ENCODE measurements at places on chromosomes 5 and 9. TPM values are rescaled to one million over a fixed set of nuclear protein-coding genes. Genes with fewer than 3 reads are reported as not detected.

DNA sequence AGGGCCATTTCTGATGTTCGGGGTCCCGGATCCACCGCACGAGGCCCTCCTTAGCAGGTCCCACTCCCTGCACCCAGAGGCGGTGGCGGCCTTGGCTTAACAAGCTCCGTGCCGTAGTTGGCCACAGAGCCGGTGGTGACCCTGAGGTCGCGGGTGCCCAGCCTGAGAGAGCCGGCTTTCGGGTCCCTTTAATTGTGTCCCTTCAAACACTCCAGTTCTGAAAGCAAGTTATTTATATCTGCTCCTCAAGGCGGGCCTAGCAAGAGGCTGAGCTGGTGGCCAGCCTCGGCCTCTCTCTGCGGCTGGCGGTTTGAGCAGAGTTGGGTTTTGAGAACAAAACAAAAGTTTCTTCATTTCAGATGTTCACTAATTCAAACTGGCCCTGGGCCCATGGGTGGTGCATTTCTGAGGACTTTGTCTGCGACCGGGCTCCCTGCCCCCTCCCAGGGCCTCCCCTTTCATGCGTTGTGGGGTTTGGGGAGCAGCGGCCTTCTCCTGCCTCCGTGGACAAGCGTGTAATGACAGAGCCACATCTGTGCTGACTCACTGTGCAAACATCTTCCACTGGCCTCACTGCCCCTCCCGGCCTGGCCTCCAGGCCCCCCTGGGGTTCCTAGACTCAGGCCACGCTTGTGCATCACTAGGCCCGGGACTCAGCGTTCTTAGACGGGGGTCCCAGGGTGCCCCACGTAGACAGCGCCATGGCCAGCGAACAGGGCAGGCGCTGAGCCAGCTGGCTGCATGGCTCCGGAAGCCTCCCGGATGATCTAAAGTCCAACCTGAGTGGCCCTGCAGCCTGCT is 49.4 kb upstream of the COL5A1 start:
- H3K27ac ChIP-seq = no peak overlapping the region
- no peaks in the 10 kb centered on the region for H3K4me1 ChIP-seq
- peaks cover 11% of the 10 kb centered on the region for H3K27me3 ChIP-seq
- no peak for DNase-seq

Gene CER1
- polyA plus RNA-seq = not detected

GRCh38 chr5:122173474-122174415 is 44.4 kb downstream of the ZNF474 start:
- H3K4me3 ChIP-seq = no peak overlapping the region
- H3K27me3 ChIP-seq = no peaks in the 10 kb centered on the region
- no peaks in the 10 kb centered on the region for H3K36me3 ChIP-seq
- no peaks in the 10 kb centered on the region for H3K4me1 ChIP-seq
- no peak overlapping the region for H3K27ac ChIP-seq

DNA sequence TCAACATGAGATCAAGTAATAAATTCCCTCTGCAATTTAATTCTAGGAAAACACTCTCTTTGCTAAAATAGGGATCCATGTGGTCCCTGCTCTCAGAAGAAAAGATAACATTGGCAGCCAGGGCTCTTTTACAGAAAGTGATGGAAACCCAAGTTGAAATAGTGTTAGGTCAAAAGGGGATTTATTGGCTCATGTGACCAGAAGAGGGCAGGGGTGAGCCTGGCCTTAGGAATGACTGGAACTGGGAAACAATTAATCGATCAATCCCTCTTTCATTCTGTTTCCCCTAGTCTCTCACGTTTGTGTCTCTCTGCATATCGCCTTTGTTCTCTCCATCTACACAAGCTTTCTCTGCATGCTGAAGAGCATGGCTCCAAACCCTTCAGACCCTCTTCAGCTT is 58.3 kb upstream of the ALDH1B1 start:
- no peak overlapping the region for H3K27ac ChIP-seq
- no peaks in the 10 kb centered on the region for H3K4me1 ChIP-seq
- H3K27me3 ChIP-seq = peaks cover 8% of the 10 kb centered on the region
- DNase-seq = no peak
- no peaks in the 10 kb centered on the region for H3K36me3 ChIP-seq
- H3K4me3 ChIP-seq = no peak overlapping the region

Gene PPP3R2
- not detected for polyA plus RNA-seq

Gene SLC36A3
- polyA plus RNA-seq = not detected

- no peak for DNase-seq
- H3K27ac ChIP-seq = no peak overlapping the region
- H3K4me3 ChIP-seq = no peak overlapping the region
- H3K27me3 ChIP-seq = no peaks in the 10 kb centered on the region
- H3K36me3 ChIP-seq = no peaks in the 10 kb centered on the region
These were observed 254.2 kb downstream of the SYK start for GRCh38 chr9:91055845-91056244.

DNA sequence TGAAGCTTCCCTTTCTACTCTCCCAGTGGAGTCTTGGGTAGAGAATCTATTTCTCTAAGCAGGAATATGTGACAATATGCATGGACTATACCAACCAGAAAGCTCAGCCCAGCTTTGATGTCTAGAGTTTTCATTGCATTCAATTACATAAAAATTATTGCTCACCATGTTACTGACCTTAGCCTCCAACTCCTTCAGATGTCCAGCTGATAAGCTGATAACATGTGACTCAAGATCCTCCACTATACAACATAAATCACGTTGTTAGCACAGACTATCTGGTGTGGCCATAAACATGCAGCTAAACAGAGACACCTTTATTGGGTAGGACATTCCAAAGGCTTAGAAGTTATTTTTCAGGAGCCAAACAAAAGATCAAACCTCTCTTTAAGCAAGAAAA is 1168.2 kb downstream of the CDH12 start:
- no peak for DNase-seq
- H3K27ac ChIP-seq = no peak overlapping the region
- H3K4me1 ChIP-seq = peaks cover 22% of the 10 kb centered on the region
- no peaks in the 10 kb centered on the region for H3K36me3 ChIP-seq
- no peaks in the 10 kb centered on the region for H3K27me3 ChIP-seq
- no peak overlapping the region for H3K4me3 ChIP-seq

DNA sequence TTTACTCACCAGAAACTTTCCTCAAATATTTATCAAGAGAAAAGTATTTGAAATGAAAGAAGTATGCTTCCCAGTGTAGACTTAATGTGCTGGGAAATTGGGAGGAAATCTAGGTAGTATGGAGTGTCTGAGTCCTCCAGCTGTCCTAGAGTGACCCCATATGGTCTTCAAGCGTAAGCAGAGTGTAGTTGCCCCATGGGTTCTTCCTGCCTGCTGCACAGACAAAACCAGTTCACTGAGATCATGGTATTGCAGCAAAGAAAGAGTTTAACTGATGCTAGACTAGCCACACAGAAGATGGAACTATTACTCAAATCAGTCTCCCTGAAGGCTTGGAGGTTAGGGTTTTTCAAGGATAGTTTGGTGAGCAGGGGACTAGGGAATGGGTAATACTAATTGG is 114.9 kb upstream of the PRLR start:
- no peak overlapping the region for H3K4me3 ChIP-seq
- no peaks in the 10 kb centered on the region for H3K4me1 ChIP-seq
- H3K27ac ChIP-seq = no peak overlapping the region
- no peak for DNase-seq

- peaks cover 8% of the 10 kb centered on the region for H3K4me1 ChIP-seq
- no peak for DNase-seq
- peak overlapping the region; percentile 64 for H3K4me3 ChIP-seq
- H3K36me3 ChIP-seq = no peaks in the 10 kb centered on the region
These were observed 724 bp downstream of the NR2F1-AS1 start for GRCh38 chr5:93580063-93580926.

DNA sequence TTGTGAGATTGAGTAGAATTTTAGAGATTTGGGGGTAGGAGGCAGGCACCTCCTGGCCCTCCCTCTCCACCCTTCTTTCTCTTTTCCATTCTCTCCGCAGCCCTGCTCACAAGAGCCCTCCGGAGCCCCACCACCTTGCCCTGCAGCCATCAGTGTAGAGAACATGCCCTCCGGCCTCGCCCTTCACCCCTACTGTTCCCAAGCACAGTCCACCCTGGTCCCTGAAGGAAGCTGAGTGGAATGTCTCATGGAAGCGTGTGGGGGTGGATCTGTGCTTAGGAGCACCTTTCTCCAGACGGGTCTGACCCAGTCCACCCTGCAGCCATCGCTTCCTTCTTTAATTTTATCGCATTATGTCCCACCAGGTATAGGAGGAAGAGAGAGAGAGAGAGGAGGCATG is 267.1 kb downstream of the NSG2 start:
- H3K27ac ChIP-seq = no peak overlapping the region
- H3K36me3 ChIP-seq = no peaks in the 10 kb centered on the region
- peaks cover 6% of the 10 kb centered on the region for H3K27me3 ChIP-seq
- no peak for DNase-seq

GRCh38 chr5:2633992-2634391 is 117.5 kb downstream of the IRX2 start:
- no peak overlapping the region for H3K4me3 ChIP-seq
- DNase-seq = no peak
- H3K27me3 ChIP-seq = no peaks in the 10 kb centered on the region
- no peaks in the 10 kb centered on the region for H3K36me3 ChIP-seq
- H3K4me1 ChIP-seq = no peaks in the 10 kb centered on the region

DNA sequence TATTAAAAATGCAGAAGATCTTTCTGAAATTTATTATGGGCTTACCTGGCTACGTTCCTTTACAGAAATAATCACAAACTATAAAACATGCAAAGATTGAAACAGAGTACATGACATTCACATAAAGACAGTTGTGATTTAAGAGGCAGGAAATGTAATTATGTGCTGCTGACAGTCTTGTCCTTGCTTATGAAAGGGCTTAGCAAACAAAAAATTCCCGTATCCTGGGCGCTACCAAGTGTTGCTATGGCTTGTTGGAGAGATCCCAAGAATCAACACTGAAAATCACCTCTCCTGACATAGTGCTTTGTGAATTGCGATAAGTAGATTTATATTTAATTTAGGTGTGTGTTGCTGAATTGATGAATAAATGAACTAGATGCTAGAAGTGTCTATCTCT is 352.5 kb upstream of the C9orf72 start:
- no peaks in the 10 kb centered on the region for H3K36me3 ChIP-seq
- no peak overlapping the region for H3K27ac ChIP-seq
- H3K27me3 ChIP-seq = peaks cover 2% of the 10 kb centered on the region
- no peak for DNase-seq
- H3K4me3 ChIP-seq = no peak overlapping the region

DNA sequence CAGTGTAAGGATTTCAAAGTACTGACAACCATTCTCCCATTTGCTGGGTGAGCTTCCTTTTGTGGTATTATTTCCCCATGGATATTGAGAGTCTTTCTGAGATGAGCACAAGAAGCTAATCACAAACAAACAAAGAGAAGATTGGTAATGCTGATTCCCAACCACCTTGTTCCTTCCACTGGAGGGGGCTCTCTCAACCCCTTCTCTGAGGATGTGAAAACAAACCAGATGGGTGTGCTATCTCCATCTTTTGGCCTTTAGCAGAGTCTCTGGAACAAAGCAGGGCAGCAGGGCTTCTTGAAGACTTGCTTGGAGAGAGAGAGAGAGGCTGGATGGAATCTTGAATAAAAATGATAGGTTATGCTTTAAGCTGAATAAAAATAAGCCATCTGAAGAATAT is 576.7 kb upstream of the ZNF462 start:
- H3K27ac ChIP-seq = no peak overlapping the region
- no peaks in the 10 kb centered on the region for H3K4me1 ChIP-seq
- DNase-seq = no peak
- H3K4me3 ChIP-seq = no peak overlapping the region
- H3K36me3 ChIP-seq = no peaks in the 10 kb centered on the region

Gene DNAJA1
- polyA plus RNA-seq = 118 TPM

DNA sequence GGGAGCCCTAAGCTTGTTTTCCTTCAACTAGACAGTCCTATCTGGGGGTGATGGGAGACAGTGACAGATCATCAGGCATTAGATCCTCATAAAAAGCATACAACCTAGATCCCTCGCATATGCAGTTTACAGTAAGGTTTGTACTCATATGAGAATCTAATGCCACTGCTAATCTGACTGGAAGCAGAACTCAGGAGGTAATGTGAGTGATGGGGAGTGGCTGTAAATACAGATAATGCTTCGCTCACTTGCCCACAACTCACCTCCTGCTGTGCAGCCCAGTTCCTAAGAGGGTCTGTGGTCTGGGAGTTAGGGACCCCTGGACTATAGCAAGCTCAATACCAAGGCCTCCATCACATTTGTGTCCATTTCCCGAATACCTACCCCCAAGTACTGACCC is 260.5 kb downstream of the CDK5RAP2 start:
- no peak for DNase-seq
- no peaks in the 10 kb centered on the region for H3K4me1 ChIP-seq
- H3K4me3 ChIP-seq = no peak overlapping the region
- H3K27me3 ChIP-seq = no peaks in the 10 kb centered on the region

Gene GCNT1
- polyA plus RNA-seq = 7.5 TPM

- peaks cover 69% of the 10 kb centered on the region for H3K27me3 ChIP-seq
- no peaks in the 10 kb centered on the region for H3K36me3 ChIP-seq
- peak overlapping the region; percentile 56 for H3K4me3 ChIP-seq
- H3K4me1 ChIP-seq = peaks cover 66% of the 10 kb centered on the region
- DNase-seq = no peak
These were observed 33.0 kb upstream of the NFIB start for GRCh38 chr9:14346811-14347405.

Gene COL23A1
- 0.05 TPM for polyA plus RNA-seq

Gene PRRC1
- 63.1 TPM for polyA plus RNA-seq

- peak overlapping the region; percentile 39 for H3K27ac ChIP-seq
- H3K4me1 ChIP-seq = peaks cover 25% of the 10 kb centered on the region
- peak overlapping the region; percentile 62 for H3K4me3 ChIP-seq
- no peaks in the 10 kb centered on the region for H3K36me3 ChIP-seq
- DNase-seq = no peak
These were observed 545 bp downstream of the PALM2AKAP2 start for GRCh38 chr9:109780453-109781033.

Gene GRXCR2
- polyA plus RNA-seq = 0.03 TPM

DNA sequence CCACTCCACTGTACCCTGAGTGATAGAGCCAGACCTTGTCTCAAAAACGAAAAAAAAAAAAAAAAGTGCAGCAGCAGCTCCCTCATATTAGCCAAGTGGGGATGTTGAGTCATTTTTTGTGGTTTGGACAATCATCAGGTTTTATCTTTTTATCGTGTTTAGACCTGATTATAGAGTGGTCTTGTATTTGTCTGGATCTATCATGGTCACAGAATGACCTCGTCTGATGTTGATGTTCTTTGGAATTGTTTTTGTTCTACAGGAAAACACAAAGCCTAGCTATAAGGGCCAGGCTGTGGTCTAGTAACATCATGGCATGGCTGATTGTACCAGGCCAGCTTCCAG is 1.6 kb upstream of the FBXW11 start:
- H3K27ac ChIP-seq = no peak overlapping the region
- DNase-seq = no peak
- peaks cover 52% of the 10 kb centered on the region for H3K4me1 ChIP-seq
- no peak overlapping the region for H3K4me3 ChIP-seq

Gene UBQLN1
- polyA plus RNA-seq = 111 TPM

GRCh38 chr5:109454731-109455505 is 45.1 kb upstream of the PJA2 start:
- peak; percentile 13 for DNase-seq
- peaks cover 26% of the 10 kb centered on the region for H3K4me1 ChIP-seq
- H3K4me3 ChIP-seq = no peak overlapping the region
- peak overlapping the region; percentile 83 for H3K27ac ChIP-seq
- H3K27me3 ChIP-seq = no peaks in the 10 kb centered on the region

Gene RUSC2
- 7.9 TPM for polyA plus RNA-seq

- H3K27ac ChIP-seq = no peak overlapping the region
- no peak overlapping the region for H3K4me3 ChIP-seq
- peaks cover 10% of the 10 kb centered on the region for H3K27me3 ChIP-seq
These were observed 16.9 kb upstream of the NKD2 start for GRCh38 chr5:991472-992267.

Gene PDE6A
- polyA plus RNA-seq = 0.05 TPM

GRCh38 chr9:133990366-133991213 is 1.5 kb downstream of the VAV2 start:
- peak overlapping the region; percentile 60 for H3K27ac ChIP-seq
- H3K4me1 ChIP-seq = peaks cover 25% of the 10 kb centered on the region

Measured in keratinocyte (primary cell).